ENCODE measurements at places on chromosomes 3 and 15.

GRCh38 chr3:194313560-194314387, 37.4 kb downstream of the CPN2 start:
- DNase-seq, result no peak

- no peak for DNase-seq
Observed at GRCh38 chr3:125594581-125595011, 701 bp downstream of the OSBPL11 start.

DNA sequence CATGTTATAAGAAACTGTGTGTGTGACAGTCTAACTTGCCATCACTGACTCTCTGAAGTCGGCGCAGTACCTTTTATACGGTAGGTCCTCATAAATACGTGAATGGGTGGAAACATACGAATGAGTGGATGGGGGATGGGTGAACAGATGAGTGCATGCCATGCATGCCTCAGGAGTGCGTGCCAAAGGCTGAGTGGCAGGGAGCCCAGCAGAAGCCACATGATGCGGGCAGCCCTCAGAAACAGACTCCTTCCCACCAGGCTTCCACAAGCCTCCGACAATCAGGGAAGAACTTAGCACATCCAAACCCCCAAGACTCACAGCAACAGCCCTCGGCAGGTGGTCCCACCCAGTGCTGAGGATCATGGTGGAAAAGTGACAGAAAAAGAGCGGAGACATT, 16.7 kb downstream of the HCN4 start:
- DNase-seq, result no peak

- DNase-seq, result no peak
Observed at GRCh38 chr3:40872258-40872920, 326.9 kb upstream of the CTNNB1 start.

DNA sequence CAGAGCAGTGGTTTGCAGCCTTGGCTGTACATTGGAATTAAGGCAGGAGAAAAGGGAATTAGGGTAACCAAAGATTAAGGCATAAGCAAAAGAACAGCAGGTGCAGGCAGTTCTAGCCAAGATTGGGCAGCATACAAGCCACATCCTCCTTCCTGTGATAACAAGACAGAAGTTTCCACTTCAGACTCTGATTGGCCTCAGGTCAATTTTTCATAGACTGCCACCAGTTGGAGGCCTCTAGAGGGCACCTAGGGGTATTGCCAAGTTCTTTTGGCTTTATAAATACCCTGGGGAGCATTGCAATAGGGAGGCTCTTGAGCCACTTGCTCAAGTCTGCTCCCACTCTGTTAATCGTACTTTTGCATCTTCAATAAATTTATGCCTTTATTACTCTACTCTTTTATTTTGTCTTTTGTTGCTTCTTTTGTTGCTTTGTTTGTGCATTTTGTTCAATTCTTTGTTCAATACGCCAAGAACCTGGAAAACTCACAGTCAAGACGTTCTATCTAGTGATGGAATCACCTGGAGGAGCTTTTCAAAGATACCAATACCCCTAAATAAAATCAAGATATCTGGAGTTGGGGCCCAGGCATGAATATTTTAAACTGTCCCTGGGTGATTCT, 32.2 kb upstream of the FMN1 start:
- DNase-seq, result no peak

GRCh38 chr15:96343113-96344059, 12.9 kb downstream of the NR2F2 start:
- DNase-seq, result no peak

DNA sequence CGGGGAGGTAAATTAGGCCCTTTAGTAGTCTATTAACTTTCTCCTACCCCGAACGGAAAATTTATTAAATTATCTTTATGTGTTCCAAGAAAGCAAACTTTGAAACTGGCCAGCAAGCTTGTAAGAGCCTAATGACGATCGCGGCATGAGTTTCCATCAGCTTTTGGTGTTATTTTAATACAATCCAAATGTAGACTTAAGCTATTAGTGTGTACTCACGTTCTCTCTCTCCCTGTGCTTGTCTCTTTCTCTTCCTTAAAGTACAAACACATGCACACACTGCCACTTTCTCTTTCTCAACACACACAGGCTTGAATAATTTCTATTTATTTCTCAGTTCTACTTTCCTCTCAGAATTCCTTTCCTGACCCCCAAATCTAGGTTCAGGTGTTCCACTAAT, 108.8 kb upstream of the MME start:
- DNase-seq, result no peak

- DNase-seq, result no peak
Observed at GRCh38 chr3:34668915-34669314, 870.5 kb downstream of the PDCD6IP start.

DNA sequence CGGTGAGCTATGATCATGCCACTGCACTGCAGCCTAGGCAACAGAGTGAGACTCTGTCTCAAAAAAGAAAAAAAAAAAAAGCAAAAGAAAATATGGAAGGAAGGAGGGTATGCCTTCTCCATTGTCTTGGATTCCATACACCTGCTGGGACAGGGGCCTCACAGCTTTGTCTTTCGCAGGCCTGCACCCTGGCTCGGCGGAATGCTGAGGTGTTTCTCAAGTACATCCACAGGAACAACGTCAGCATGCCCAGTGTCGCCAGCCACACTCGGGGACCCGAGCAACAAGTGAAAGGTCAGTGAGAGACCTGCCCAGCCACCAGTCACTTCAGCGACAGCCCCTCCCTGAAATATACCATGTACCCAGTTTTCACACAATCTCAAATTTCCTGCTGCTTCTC, 288.5 kb upstream of the UMPS start:
- DNase-seq, result no peak

DNA sequence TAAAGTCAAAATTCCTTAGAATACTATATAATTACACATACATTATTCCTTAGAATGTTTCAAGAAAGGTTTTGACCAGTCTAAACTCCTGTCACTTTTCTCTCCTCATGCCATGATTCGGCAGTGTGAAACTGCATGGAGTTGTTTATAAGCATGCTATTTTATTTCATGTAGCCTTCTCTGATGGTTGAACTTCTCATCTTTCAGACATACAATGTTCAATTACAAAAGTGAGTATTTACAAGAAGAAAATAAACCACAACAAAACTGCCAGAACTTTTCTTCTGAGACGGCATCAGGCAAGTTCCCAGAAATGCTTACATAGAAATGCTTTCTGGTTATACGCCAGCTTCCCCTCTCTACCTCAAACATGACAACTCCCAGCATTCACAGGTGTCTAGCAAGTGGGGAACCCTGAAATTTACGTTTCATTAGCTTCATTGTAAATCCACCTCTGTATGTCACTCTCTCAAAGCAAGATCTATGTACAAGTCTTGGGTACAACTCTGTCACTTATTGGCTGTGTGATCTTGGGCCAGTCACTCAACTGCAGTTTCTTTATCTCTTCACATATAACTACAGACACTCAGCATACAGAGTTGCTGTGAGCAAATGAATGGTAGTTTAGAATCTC, 42.7 kb downstream of the HDGFL3 start:
- DNase-seq, result no peak

DNA sequence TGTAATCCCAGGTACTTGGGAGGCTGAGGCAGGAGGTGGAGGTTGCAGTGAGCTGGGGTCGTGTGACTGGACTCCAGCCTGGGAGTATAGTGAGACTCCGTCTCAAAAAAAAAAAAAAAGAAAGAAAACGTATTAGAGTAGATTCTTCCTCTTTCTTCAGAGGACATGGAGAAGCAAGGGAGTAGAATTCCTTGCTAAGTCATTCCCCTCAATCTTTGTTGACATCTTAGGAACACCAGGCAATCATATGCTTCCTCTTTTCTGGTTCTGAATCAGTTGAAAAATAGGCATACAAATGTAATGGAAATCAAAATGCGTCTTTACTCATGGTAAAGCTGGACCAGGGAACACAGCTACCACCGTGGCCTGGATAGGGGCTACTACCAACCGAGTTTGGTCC, 38.3 kb upstream of the ATOSA start:
- no peak for DNase-seq

DNA sequence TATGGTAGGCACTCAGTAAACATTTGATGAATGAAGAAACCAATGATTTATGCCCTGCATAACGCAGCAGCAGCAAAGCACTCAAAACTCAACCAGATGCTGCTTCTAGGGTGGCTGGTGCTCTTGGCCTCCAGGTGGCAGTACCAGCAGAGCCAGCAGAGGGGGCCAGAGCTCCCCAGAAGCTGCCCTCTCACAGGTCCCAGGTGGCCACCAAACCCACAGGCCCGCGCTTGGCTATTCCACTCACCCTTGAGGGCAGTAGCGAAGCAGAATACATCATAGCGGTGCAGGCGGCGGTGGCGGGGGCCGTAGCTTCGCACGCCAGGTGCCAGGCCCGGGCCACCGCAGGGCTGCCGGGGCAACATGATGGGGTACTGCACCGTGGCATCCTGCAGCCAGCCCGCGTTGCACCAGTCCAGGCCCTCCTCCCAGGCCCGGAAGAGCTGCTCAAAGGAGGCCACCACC, 16.6 kb downstream of the HAPLN3 start:
- no peak for DNase-seq

DNA sequence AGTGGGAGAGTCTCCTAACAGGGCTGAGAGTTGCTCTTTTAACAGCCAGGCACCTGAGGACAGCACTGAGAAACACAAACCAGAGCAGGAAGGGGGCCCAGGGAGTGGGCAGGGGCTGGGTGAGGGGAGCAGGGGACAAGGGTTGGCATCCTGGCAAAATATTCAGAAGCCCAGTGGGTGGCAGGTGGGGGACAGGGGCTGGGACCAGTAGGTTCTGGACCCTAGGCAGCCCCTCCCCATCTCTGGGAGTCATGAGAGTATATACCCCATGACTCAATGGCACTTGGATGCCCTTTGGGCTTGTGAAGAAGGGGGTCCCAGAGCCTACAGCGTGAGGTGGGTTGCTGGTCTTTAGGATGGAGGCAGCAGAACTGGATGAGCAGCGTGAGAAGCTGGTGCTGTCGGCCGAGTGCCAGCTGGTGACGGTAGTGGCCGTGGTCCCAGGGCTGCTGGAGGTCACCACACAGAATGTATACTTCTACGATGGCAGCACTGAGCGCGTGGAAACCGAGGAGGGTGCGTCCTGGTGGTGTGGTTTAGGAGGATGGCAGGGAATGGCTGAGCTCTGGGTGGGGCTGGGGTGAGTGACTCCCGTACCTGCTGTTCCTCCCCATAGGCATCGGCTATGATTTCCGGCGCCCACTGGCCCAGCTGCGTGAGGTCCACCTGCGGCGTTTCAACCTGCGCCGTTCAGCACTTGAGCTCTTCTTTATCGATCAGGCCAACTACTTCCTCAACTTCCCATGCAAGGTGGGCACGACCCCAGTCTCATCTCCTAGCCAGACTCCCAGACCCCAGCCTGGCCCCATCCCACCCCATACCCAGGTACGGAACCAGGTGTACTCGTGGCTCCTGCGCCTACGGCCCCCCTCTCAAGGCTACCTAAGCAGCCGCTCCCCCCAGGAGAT, 24.2 kb downstream of the NBEAL2 start:
- no peak for DNase-seq

- no peak for DNase-seq
Observed at GRCh38 chr15:29109762-29110161, 159.9 kb downstream of the NSMCE3 start.

DNA sequence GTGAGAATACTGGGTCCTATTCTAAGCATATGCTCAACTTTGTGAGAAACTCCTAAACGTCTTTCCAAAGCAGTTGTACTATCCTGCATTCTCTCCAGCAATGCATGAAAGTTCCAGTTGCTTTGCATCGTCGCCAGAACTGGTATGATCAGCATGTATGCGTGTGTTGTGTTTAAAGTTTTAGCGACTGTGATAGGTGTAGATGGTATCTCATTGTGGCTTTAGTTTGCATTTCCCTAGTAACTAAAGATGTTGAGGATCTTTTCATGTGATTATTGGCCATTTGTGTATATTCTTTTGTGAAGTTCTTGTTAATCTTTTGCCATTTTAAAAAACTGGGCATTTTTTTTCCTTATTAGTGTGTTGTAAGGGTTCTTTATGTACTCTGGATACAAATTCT, 115.1 kb downstream of the SPATA16 start:
- DNase-seq, result no peak

- DNase-seq, result no peak
Observed at GRCh38 chr3:146539315-146539714, 5.1 kb downstream of the PLSCR1 start.

DNA sequence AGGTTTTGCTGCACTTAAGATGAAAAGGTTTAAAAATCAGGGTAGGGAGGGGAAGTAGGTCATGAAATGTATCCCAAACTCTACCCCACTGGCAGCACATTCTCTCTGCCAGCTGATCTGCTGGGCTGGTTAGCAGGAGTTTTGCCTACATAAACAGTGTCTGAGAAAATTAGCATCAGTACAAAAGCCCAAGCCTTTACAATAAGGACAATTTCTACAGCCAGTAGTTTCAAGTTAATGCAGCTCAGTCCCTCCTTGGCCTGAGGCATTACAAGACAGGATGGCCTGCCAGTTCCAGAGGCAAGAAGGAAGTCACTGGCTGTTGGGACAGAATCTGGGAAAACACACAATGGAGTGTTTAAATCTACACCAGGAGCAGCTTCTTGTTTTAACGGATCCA, 32.8 kb downstream of the NCEH1 start:
- DNase-seq, result no peak

DNA sequence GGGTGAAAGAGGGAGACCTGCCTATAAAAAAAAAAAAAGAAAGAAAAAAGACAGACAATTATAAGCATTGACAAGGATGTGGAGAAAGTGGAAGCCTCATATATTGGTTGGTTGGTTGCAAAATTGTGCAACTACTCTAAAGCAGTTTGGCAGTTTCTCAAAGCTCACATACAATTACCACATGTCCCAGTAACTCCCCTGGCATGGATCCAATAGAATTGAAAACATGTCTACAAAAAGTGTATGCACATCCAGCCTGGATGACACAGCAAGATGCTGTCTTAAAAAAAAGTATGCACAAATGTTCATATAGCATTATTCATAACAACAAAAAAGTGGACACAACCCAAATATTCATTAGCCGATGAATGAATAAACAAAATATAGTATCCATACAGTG, 19.5 kb downstream of the SETMAR start:
- DNase-seq, result no peak

DNA sequence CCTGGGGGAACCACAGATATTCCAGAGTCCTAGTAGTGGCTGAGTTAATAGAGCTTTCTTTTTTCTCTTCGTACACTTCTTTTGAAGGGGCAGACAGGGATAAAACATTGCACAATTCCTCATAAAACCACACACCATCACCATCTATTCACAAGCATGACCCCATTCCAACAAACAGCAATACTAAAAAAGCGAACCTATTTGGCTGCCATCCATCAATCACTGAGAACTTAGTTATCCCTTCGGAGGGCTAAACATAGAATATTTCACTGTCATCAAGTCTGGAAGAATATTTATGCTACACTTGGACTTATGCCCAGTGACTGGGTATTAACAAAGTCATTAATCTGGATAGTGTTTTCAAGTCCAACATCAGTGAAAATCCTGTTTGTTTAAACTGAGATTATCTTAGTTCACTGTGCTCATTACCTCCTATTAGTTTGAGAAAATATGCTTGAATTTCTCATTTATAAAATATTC, 80.3 kb upstream of the PRTG start:
- no peak for DNase-seq

- no peak for DNase-seq
Observed at GRCh38 chr15:81152339-81152738, 18.3 kb downstream of the CFAP161 start.
